ENCODE measurements at places on chromosomes 16 and 17. TPM values are rescaled to one million over a fixed set of nuclear protein-coding genes. Genes with fewer than 3 reads are reported as not detected.

Gene FAM20A
- not detected for total RNA-seq

Gene ASIC2
- total RNA-seq: not detected

Gene CTRL
- total RNA-seq: 5.5 TPM

Gene PRSS21
- total RNA-seq: 6.0 TPM

Gene PABPN1L
- not detected for total RNA-seq

Gene KRTAP9-2
- not detected for total RNA-seq

Gene EVI2A
- 44.2 TPM for total RNA-seq

Gene PLA2G15
- total RNA-seq: 8.6 TPM

DNA sequence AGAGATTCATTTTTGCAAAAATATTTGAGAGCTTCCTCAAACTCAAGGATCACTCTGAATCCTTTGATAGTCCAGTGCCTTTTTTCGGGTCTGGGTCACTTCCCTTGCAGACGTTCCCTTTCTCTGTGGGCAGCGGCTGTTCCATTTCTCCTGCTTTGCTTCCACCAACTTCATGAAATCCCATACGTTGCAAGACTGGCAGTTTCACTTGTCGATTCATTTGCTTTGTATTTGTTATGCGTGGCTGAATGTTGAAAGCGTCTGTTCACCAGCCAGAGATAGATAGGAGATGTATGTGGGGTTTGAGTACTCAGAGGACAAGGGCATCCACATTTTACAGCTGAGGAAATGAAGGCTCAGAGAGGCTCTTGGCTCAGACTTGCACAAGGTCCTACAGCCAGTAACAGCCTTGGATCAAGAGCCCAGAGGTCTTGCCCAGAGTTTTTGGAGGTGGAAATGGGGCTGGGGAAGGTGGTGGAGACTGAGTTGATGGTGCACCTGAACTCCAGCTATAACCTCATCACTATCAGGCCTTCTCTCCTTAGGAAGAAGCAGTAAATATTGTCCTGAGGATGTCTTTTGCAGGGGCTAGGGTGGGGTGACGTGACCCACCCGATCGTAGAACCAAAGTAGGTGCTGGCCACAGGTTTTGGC lies 1.3 kb upstream of the CCDC102A start:
- DNase-seq: peak; percentile 23

- no peak for DNase-seq
Measured at GRCh38 chr16:9112166-9112843, 20.9 kb downstream of the HAPSTR1 start.

GRCh38 chr17:43832976-43833829 lies at the start of gene MPP3:
Gene MPP3 (minus strand): TSS chr17:43833146. CDS start chr17:43831906, 1,240 bp downstream.
- peak; percentile 37 for DNase-seq

- DNase-seq: no peak
Measured at GRCh38 chr17:59637611-59638310, 18.1 kb downstream of the CLTC start.

GRCh38 chr16:31002862-31003341 lies 7.5 kb downstream of the STX1B start:
- DNase-seq: no peak

GRCh38 chr17:50564916-50565315 lies 4.4 kb downstream of the CACNA1G start:
- no peak for DNase-seq

DNA sequence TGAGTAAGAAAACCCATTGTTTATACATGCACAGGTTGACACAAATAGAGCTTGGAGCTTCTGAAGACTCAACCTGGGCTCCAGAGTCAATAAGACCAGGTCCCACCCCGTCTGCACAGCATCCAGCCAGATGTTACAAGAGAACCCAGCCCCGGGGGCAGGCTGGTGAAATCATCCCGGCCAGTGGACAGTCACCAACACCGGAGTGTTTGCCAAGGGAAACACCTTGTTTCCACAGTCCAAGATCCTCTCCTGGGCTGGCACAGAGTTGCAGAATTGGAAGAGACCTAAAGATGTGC lies 90.3 kb downstream of the RAB11FIP4 start:
- no peak for DNase-seq

DNA sequence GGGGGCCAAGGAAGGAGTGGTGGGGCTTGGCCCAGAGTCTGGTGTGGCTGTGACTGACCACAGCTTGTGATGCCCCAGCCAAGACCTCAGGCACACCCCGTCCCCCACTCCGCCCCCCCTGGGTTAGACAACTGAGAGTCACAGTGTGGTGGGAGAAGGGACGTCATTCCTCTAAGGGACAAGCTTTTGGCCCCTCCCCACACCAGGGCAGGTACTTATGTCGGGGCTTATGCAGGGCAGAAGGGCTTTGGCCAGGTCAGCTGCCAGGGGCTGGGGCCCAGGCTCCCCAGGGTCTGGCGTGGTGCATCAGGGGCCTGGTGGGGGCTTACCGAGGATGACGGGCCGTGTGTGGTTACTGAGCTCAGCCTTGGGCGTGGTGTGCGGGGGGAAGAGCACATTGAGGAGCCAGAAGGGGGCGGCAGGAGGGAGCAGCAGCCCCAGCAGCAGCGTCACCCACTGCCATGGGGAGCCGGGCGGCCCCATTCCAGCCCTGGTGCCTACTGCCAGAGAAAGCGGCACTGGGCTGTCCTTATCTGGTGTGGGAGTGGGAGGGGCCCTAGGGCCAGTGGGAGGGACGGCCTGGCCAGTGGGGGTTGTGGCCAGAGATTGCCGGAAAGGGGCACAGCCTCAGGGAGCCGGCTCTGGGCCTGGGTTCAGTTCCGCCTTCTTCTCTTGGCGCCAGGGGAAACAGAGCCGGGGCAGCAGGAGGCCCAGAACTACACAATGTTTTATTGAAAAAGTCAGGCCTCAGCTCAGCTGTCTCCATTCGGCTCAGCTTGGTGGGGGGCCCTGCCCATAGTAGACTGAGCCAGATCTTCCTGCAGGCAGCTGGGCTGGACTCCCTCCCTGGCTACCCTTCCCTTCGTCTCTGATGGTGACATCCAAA lies at the start of gene LCAT:
TSS of gene LCAT (minus strand) at position 502 of the 886 bp plus-strand sequence. CDS start at position 483, 19 bp downstream.
- no peak for DNase-seq

- no peak for DNase-seq
Measured at GRCh38 chr16:48292452-48292851, 45.1 kb upstream of the ABCC11 start.

GRCh38 chr17:59762049-59762823 lies 54.8 kb downstream of the VMP1 start:
- no peak for DNase-seq

- no peak for DNase-seq
Measured at GRCh38 chr16:65010125-65010524, 111.7 kb downstream of the CDH11 start.

- no peak for DNase-seq
Measured at GRCh38 chr17:50684612-50685333, 22.9 kb downstream of the ANKRD40 start.

DNA sequence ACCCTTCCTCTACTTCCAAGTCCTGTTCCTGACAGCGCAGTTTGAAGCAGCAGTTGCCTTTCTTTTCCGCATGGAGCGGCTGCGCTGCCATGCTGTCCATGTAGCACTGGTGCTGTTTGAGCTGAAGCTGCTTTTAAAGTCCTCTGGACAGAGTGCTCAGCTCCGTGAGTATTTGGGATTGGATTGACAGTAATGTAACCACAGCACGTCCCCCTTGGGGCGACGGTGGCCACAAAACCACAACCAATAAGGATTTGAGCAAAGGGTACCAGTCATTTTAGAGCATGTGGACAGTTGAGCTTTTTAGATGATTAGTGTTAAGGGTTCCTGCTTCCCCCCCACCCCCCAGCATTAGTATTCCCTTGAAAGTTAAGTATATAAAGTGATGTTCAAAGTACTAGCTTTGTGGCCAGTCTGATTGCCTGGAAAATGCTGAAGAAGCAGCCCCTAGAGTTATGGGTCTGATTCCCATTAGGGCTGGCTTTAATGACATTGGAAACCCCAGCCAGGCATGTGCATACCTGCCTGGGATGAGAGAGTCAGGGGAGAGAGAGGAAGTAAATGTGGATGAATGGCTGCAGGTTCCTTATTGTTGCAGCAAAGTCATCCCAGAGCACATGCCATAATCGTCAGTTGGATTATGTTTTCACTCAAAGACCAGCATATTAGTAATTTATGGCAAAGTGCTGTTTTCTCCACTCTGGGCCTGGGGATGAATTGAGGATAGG lies 31.6 kb upstream of the SLC12A3 start:
- DNase-seq: no peak

GRCh38 chr17:17107891-17108431 lies 65.7 kb downstream of the MPRIP start:
- DNase-seq: no peak

GRCh38 chr16:57314161-57314785 lies 29.8 kb upstream of the PLLP start:
- no peak for DNase-seq

GRCh38 chr16:12800817-12801216 lies 2.9 kb downstream of the CPPED1 start:
- no peak for DNase-seq

- DNase-seq: no peak
Measured at GRCh38 chr16:53936052-53936451, 232.1 kb downstream of the FTO start.

All from activated CD8-positive, alpha-beta T cell treated with anti-CD3 and anti-CD28 coated beads, Interleukin-2, amount 10 ng/mL, durations not matched to agents 7 days and 5 days (primary cell).